Glomerular endothelial cell (primary cell): ENCODE measurements at places on chromosomes 5 and 9. TPM values are rescaled to one million over a fixed set of nuclear protein-coding genes. Genes with fewer than 3 reads are reported as not detected.

GRCh38 chr5:140647042-140647419, 399 bp downstream of the NDUFA2 start:
- DNase-seq, result no peak

GRCh38 chr9:121304707-121305106, 36.7 kb downstream of the GSN start:
- no peak for DNase-seq

GRCh38 chr5:1152156-1152555, 40.3 kb upstream of the SLC12A7 start:
- DNase-seq, result no peak

The TEK gene
- 63.0 and 75.4 TPM in 2 replicates for total RNA-seq

The SLC30A5 gene
- 35.2 and 43.3 TPM in 2 replicates for total RNA-seq

The C7 gene
- 0.12 TPM in 1 of 2 replicates, not detected in the other for total RNA-seq

DNA sequence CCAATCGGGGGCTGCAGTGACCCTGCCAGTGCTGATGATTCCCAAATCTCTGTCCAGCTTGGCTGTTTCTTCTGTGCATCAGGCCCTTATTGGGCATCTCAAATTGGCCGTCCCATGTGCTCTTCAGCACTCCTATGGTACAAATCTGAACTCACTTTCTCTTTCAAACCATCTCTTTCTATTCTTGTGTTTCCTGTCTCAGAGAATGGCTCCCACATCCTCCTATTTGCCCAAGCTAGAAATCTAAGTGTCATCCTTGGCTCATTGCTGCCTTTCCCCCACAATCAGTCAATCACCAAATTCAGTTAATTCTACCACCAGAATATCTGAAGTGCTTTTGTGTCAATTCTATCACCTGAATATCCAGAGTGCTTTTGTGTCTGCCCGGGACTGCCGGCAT, 336.6 kb downstream of the CWC27 start:
- no peak for DNase-seq

DNA sequence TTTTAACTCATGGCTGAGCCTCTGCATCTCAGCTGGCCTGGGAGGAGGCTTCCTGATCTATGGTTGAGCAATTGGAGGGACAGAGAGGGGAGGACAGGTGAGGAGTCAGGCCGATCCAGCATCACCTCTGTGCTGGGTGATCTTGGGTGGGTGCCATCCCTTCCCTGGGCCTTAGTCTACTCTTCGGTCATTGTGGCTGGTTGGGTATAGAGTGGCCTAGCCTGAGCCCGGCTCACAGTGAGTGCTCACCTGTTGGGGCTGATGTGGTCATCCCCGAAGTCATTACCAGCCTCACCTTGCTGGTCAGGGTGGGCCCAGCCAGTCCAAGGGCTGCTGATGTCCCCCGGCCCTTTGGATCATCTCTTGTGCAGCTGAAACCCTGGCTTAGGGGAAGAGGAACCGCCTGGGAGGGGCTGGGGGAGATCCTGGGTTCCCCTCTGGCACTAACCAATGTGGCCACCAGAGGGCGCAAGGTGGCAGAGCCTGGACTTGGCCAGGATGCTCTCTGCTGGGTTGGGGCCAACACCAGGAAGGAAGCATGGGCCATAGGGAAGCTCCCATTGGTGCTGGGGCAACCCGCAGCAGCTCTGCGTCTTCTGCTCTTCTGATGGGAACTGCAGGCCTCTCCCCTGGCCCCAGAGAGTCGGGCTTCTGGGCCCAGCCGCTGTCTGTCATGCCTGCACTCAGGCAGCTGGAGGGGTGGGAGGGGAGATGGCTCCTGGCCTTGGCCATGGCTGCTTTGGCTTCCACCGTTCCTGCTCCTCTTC, 17.3 kb upstream of the ODF2 start:
- DNase-seq, result peak; percentile 39

The LCN15 gene
- total RNA-seq, result 0.29 TPM in 1 of 2 replicates, not detected in the other

The SUSD3 gene
- total RNA-seq, result not detected in 2 replicates

The CCDC180 gene
- total RNA-seq, result 2.3 and 3.4 TPM in 2 replicates

DNA sequence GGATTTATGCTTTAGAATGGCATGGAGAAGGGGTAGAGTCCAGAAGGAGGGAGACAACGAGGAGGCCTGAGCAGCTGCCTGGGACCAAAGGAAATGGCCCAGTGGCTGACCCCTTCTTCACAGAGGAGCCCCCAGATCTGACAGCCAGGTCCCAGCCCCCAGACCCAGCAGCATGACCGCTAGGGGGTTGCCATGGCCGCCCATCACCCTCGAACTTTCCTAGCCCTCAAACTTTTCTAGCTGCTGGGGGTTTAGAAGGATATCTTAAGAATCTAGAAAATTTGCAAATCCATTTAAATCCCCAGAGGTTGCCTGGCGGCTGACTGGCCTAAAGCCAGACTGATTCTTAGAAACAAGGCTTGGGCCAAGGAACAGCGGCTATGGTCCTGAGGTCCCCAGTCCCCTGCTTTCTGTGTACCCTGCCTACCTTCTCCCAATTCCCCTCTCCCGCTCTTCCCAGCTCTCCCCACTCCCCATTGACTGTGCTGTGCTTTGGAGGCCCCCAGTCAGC, 972 bp downstream of the PDGFRB start:
- DNase-seq, result no peak

GRCh38 chr5:168301593-168302390, 10.3 kb downstream of the WWC1 start:
- no peak for DNase-seq

DNA sequence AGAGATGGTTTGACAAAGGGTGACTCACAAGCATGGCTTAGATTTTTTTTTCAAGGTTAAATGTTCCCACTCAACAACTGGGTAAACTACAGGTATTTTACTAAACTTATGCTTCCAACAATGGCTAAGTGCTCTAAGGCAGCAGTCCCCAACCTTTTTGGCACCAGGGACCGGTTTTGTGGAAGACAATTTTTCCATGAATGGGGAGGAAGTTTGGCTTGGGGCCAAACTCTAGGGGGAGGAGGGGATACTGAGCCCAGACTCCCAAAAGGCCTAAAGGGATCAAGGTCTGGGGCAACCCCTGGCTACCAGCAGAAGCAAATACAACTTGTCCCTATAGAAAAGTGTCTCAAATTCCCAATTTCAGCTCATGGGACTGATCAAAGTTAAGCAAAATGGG, 32.0 kb upstream of the HSD17B3 start:
- no peak for DNase-seq

GRCh38 chr5:143557061-143557818, 153.8 kb upstream of the NR3C1 start:
- DNase-seq, result no peak

The SMIM3 gene
- total RNA-seq, result 9.6 and 10.2 TPM in 2 replicates

GRCh38 chr5:168672016-168672415, 92.8 kb upstream of the PANK3 start:
- no peak for DNase-seq

The SPATA31D4 gene
- total RNA-seq, result not detected in 2 replicates

GRCh38 chr9:90825586-90825985, 24.0 kb downstream of the SYK start:
- DNase-seq, result no peak

DNA sequence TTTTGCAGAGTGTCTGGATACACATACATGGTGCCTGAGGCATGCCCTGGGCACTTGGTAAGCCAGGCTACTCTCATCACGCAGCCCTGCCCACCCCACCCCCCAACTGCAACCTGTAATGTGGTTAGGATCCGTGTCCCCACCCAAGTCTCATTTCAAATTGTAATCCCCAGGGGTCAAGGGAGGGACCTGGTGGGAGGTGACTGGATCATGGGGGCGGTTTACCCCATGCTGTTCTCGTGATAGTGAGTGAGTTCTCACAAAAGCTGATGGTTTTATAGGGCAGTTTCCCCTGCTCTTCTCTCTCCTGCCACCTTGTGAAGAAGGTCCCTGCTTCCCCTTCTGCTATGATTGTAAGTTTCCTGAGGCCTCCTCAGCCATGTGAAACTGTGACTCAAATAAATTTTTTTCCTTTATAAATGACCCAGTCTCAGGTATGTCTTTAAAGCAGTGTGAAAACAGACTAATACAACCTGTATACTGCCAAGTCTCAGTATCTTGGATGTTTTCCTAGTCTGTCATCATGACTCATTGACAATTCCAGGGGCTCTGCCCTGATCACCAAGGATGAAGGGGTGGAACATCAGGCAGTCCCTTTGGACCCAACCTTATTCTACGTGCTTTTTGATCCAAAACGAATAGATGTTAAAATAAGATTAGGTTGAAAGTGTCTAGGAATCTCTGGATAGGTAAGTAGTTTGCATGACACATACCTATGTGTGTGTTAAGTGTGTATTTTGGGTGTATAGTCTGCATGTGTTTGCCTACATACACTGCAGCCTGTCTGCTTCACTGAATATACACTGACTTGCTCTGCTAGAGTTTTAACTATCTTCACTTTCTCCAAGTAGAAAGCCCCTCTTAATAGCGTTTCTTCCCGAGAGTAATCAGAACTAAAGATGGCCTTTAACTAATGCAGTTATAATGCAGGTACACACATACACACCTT, 293.8 kb downstream of the SLIT3 start:
- DNase-seq, result no peak

DNA sequence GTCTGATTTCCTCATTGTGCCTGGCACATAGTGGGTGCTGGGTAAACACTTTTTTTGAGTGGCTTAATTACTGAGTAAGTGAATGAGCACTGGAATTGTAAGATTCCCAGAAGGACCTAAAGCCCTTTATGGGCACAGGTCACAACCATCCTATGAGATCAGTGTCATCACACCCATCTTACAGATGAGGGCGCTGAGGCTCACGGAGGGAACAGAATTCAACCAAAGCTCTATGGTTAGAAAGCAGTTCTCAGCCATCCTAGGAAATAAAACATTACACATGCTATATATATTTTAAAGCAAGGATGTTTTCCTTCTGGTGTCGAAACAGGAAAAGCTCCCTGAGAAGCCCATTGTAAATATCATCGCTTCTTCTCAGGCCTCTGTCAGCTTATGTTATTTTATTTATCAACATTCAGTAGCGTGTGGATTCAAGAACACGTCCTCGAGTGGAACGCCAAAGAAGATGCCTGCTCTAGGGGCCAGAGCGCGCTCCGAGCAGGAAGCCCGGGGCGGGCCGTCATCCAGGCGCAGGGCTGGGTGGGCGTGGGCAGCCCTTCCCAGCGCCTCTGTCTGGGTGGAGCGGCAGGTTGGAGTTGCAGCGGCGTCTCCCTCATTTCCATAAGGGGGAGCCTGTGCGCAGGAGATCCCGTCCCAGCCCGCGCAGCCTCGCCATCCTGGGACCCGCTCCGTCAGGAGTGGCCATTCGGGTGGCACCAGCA, 155.8 kb upstream of the SMIM23 start:
- DNase-seq, result no peak
